ENCODE measurements at places on chromosomes 1 and 21. TPM values are rescaled to one million over a fixed set of nuclear protein-coding genes. Genes with fewer than 3 reads are reported as not detected.

Gene S100B
- polyA plus RNA-seq = 0.24 TPM

Gene LSM10
- 87.5 TPM for polyA plus RNA-seq

Gene KAZN
- 7.7 TPM for polyA plus RNA-seq

Gene PTGFR
- polyA plus RNA-seq = 3.6 TPM

Gene ERG
- polyA plus RNA-seq = 0.05 TPM

Gene TDRD5
- polyA plus RNA-seq = not detected

Gene HLCS
- 13.0 TPM for polyA plus RNA-seq

Data from SK-N-SH (cell line).